ENCODE measurements at places on chromosomes 5 and 9.
A peak's percentile ranks its signal among the peaks of the same experiment; 100 is the strongest.

GRCh38 chr5:41722359-41722950, 147.8 kb downstream of the OXCT1 start:
- DNase-seq: no peak

DNA sequence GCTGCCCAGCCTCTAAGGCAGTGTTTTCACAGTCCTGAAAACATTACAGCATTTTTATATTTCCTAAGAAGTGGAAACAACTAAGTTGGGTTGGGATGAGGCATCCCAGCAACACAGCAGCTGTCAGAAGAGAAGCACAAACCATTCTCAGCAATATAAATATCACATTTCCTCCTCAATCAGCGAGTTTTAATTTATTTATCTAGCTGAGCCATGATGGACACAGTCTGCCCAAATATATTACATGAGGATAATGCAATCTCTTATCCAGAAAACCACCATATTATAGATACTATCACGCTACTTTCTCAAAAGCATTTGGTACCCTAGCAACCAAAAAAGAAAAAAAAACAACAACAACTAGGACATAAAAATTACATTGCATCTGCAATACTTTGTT, 158.5 kb downstream of the FSTL4 start:
- DNase-seq: no peak

DNA sequence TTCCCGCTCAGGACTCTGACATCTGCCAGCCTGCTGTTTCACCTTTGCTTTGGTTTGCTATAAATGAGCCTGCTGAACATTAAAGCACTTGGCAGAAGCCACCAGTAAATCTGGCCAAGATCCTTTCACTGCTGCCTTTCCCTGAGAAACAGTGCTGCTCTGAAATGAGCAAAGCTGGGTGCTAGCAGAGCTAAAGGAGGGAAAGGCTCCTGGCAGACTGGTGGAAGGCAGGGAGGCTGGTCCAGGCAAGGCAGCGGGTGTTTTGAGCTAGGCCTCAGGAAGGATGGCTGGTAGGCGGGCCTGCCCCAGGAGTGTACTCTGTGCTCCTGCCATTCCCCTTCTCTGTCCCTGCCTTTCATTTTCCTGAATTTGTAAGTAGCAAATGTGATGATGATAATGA, 52.5 kb upstream of the PTGS1 start:
- DNase-seq: no peak

DNA sequence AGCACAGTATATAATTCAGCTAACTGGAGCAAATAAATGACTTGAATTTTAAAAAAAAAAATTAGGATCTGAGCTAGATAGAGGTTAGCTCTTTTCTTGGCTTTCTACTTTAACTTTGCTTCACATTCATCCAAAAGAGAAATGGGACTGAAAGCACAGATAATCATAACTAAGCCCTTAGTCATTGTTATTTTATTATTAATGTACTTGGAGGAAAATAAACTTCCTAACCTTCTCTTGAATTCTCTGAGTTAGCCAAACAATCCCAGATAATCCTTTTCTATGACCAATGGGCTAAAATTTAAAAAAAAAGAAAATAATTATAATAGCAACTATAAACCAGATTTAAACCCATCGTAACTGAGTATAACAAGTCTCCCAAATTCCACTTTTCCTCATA, 57.6 kb upstream of the RASA1 start:
- DNase-seq: no peak

GRCh38 chr5:102855681-102856388, 100.7 kb downstream of the PAM start:
- DNase-seq: no peak

DNA sequence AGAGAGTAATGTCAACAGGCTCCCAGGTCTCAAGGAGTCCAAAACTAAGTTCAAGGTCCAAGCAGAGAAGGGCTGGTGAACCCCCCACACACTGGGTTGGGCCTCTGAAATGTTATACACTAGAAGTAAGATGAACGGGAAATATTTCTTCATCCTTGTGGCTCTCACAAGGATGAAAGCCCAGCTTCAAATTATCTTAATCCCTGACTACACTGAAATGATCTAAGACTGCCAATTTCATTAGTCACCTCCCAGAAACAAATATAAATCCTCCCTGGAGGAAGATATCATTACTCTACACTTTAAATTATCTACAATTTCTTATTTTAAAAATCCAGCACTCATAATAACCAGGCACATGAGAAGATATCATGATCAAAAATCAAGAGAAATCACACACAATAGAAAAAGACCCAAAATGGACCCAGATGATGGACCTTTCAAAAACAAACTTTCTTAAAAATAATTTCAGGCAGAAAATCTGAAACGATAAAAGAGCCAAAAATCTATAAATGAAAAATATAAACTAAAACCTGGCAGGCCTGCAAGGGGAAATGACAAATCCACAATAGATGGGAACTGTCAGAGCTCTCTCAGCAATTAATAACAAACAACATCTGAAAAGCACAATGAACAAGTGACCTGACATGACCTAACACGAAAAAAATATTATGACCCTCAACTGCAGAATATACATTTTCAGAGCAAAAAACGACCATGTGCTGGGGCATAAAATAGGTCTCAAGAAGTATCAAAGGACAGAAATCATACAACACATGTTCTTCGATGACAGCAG, 117.4 kb downstream of the GPR21 start:
- DNase-seq: no peak

- no peak for DNase-seq
Measured at GRCh38 chr5:6358434-6358820, 19.9 kb downstream of the MED10 start.

- DNase-seq: no peak
Measured at GRCh38 chr9:91193658-91194391, 167.9 kb downstream of the AUH start.

- DNase-seq: peak; percentile 63
Measured at GRCh38 chr9:1979741-1980367, 35.3 kb upstream of the SMARCA2 start.

DNA sequence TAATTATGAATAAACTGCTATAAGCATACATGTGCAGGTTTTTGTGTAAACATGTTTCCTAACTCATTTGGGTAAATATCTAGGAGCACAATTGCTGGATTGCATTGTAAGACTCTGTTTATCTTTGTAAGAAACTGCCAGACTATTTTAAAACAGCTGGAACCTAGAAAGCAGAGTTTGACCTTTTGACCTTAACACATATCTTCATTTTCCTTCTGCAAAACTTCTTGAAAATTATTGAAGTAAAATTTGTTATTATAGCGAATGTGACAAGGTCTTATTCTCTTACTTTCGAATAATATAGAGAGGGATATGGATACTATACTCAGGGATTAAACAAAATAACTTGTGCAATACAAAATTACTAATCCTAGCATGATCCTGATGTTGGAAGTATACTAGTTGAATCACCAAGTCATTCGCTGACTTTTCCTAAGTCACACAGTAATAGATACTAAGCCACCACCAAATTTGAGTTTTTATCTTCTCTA, 3.2 kb upstream of the ANXA1 start:
- DNase-seq: no peak

- DNase-seq: no peak
Measured at GRCh38 chr9:89494199-89494598, 3.7 kb downstream of the SEMA4D start.

DNA sequence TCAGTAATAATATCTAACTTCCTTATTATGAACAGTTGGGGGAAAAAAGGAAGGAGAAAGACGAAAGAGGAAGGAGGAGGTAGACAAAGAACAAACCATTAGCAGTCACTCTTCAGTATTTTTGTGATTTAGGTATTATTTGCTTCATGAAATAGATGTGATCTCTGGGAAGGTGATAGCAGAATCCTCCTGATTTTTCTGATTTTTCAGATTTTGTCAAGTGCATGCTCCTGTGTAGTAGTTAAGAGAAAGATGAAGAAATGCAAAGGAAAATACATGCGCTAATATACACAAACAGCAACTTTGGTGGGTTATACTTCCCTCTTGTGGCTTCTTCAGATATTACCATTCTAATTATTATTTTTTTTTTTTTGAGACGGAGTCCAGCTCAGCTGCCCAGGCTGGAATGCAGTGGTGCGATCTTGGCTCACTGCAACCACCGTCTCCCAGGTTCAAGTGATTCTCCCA, 31.6 kb downstream of the LMNB1 start:
- DNase-seq: no peak

- DNase-seq: no peak
Measured at GRCh38 chr5:67255881-67256280, 59.3 kb upstream of the CD180 start.

- DNase-seq: no peak
Measured at GRCh38 chr9:105188746-105189145, 55.7 kb upstream of the SLC44A1 start.

DNA sequence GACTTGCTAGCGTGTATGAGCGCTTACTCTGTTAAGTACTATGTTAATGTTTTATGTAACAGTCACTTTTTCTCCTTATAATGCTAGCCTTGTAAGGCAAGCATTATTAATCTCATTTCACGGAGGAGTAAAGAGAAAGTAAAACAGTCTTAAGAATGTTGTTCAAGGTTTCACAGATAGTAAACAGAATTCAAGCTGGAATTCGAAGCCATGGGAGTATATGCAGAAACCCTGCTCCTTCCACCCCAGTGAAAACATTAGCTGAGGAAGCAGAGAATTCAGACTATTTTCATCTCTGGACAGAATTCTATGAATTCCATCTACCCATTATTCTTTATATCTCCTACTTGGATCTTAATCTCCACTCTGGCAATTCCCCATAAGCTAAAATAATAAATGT, 1028.3 kb upstream of the WWC1 start:
- no peak for DNase-seq

GRCh38 chr9:113614843-113615648, 151.5 kb downstream of the RGS3 start:
- DNase-seq: no peak

GRCh38 chr5:151255621-151256286, 2.8 kb downstream of the GM2A start:
- DNase-seq: no peak

DNA sequence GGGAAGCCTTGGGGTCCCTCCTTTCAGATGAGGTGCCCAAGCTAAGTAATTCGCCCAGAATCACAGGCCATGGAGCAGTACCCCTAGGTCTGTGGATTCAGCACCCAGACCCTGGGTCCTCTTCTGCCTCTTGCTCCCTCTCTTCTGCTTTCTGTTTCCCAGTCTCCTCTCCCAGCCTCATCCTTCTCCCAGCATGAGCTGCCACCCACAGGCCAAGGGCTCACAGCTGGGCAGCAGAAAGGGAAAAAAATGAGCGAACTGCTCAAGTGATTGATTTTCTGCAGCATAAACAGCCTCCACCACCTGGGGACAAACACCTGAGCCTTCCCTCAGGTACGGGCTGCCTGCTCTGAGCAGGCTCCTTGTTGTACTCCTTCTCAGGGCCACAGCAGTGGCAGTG, 113.9 kb upstream of the SAP30L start:
- DNase-seq: no peak

- DNase-seq: no peak
Measured at GRCh38 chr9:116323012-116323411, 169.4 kb downstream of the PAPPA start.

DNA sequence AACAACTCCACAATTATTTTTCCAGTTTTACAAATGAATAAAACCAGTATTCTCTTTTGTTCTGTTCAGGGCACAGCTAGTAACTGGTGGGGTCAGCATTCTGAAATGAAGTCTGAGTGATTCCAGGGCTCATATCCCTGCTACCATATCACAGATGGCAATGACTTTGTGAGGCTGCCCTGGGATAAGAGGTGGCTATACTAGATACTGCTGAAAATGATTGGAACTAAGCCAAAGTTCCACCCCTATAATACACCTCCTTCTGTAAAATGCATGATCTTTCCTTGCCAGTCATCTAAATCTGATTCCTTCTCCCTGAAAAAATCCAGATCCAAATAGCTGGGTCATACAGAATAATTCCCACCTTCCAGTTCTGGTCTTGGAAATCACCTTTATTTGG, 14.4 kb downstream of the SLC25A51 start:
- DNase-seq: no peak

DNA sequence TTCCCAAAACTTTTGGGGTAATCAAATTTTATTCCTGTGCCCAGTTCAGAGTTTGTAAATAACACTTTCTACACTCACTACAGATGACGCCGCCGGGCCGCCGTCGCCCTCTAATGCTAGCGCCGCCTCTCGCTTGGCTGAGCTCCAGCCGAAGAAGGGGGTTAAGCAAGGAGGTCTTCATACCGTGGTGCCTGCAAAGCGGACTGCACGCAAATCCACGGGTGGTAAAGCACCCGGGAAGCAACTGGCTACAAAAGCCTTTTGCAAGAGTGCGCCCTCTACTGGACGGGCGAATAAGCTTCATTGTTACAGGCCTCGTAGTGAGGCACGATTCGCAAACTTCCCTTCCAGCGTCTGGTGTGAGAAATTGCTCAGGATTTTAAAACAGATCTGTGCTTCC, 280.4 kb downstream of the MEF2C start:
- DNase-seq: no peak

- no peak for DNase-seq
Measured at GRCh38 chr9:111051400-111051799, 13.1 kb upstream of the LPAR1 start.

DNA sequence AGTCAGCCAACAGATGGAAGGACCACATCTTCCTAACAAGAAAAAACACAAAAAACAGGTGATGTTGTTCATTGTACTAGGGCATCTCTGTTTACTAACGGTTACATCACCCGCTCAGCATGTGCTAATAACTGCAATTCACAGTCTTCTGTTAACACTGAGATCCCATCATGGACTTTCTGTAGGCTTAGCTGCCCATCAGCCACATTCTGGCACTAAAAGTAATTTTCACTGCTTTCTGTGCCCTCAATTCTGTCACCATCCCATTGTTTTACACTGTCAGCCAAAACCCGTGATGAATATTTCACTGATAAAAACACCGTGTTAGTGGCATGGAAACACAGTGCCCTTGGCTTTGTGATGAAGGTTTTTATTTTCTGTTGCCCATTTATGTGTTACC, 64.6 kb downstream of the CAST start:
- DNase-seq: no peak

DNA sequence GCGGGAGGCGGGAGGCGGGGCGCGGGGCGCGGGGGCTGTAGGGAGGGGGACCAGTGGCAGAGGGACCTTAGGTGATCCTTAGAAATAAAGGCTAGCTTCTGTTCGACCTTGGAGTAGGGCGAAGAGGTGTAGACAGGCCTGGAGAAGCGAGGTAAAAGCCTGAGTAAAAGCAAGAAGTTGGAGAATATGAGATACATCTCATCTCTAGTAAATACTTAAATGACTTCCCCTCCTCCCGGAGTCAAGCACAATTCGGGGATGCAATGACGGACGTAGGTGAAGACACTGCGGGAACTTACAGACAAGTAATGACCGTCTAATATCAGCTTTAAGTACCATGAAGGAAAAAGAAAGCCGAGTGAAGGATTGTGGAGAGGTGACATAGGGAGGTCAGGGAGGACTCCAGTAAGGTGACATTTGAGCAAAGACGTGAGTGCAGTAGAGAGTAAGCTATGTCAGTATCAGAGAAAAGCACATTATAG, 466 bp downstream of the SMC2 start:
- DNase-seq: no peak

GRCh38 chr9:131027048-131027871, 18.3 kb downstream of the LAMC3 start:
- no peak for DNase-seq

- DNase-seq: peak; percentile 32
Measured at GRCh38 chr9:12604164-12604821, 88.9 kb upstream of the TYRP1 start.
